Heart right ventricle (tissue), 16 donors: ENCODE measurements at places on chromosomes 1 and 21. TPM values are rescaled to one million over a fixed set of nuclear protein-coding genes. Genes with fewer than 3 reads are reported as not detected.

TPTE gene
- not detected for total RNA-seq

HAPLN2 gene
- total RNA-seq: 0.49 TPM

LRRN2 gene
- 1.7 TPM for total RNA-seq

DYNLT5 gene
- 0.92 TPM for total RNA-seq
